NCI-H510A (cell line): ENCODE measurements at places on chromosomes 2 and 18.

GRCh38 chr2:237236188-237236587, 150.5 kb downstream of the COPS8 start:
- DNase-seq: no peak

DNA sequence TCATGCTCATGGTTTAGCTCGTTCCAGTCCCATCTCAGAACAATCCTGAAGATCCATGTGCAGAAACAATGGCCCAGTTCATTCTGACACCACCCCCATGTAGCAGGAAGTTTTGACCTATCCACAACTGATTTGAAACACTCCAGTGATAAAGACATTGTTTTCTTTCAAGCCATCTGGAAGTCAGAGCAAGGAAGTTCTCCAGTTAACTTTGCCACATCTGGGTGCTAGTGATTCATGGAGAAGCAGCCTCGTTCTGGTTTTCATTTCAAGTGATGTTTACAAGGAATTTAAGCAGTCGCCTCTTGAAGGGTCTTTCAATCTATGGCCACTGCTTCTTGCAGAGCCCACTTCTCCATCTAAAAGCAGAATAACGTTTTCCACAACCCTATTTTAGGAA, 36.6 kb upstream of the TWIST2 start:
- no peak for DNase-seq

DNA sequence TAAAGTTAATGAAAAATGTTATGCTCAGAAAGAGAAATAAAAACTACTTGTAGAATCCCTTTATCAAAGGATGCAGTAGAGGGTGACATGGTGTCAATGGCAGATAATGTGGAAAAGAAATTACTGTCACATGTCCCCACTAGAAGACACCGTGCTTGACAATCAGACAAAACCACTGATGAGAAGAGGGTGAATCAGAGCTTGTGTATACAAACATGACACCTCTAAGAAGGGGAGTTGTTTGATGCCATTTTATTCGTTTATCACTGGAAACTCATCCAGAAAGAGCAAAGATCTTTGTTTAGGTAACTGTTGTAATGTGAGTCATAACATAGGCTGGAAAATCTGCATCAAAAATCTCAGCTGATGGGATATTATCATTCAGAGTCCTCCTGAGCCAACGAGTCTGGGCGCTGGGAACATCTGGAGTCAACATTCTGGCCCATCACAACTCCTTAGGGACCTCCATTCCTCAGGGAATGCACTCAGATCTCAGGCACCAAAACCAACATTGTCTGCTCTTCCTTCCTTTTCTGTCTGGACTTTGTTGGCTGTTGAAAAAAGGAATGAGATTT, 49.5 kb upstream of the RAB12 start:
- no peak for DNase-seq

DNA sequence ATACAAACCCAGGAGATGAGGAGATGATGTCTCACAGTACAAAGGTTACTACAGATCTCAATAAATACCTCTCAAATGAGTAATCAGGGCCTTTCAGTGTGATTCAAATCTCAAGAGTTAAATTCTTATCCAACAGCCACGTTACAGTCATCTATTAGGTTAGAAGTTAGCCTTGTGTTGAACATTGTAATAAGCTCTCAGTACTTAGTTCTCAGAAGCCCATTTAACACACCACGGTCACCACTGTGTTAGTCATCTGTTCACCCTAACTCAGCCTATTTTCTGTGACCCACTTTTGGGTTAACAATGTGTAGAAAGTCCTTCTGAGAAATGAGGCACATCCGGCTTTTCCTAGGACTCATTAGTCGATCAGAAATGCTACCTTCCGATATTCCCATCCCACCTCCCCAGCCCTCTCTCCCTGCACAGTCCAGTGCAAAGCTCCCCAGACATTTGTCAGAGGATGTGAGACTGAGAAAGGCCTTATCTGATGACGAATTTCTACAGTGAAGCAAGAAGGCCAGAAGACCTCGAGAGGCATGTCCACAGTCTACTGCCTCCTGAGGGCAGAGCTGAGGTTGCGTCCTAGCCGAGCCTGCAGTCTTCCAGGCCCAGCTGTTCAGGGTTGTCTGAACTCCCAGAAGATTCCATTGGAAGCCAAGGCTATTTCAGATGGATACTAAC, 92.6 kb downstream of the ACTR2 start:
- DNase-seq: no peak

GRCh38 chr2:11500702-11501303, 33.0 kb upstream of the GREB1 start:
- no peak for DNase-seq

DNA sequence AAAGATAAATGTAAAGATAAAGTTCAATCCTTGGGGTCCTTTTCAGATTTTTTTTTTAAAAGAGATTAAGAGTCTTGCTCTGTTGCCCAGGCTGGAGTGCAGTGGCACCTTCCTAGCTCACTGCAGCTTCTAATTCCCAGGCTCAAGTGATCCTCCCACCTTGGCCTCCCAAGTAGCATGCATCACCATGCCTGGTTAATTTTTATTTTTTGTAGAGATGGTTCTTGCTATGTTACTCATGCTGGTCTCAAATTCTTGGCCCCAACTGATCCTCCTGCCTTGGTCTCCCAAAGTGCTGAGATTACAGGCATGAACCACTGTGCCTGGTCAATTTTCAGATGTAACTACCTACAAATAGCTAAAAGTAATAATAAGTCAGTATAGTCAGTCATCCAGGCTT, 21.1 kb downstream of the NFE2L2 start:
- DNase-seq: no peak

DNA sequence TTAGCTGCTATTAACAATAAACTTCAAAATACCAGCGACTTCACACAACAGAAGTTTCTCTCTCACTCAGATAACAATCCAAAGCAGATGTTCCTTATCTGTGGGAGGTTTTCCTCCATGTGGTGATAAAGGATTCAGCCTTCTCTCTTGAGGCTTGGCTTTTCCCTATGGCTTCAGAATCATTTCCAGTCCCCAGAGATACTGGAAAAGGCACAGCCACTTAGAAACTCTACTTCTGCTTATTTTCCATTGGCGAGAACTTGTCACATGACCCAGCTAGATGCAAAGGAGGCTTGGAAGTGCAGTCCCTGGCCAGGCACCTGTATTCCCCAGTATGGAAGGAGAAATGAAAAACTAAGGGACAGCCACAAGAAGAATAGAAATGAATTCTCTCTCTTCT, 344.8 kb downstream of the MTX2 start:
- no peak for DNase-seq

DNA sequence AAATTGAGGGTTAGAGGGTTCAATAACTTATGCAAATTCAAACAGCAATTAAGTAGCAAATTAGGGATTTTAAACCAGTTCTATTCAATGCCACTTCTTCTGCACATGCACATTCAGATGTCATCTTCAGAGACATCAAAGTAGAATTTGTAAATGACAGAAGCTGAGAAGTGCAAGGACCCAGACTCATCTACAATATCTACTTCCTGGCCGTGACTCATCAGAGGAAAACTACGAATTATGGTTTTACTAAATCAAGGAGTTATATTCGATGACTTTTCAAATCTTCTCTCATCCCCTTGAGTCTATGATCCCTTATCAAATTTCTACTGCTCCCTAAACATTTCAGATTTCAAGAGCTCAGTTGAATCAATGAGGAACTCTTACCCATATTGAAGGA, 20.0 kb upstream of the STAT4 start:
- no peak for DNase-seq

- no peak for DNase-seq
Observed at GRCh38 chr18:9475643-9476591, 604 bp downstream of the RALBP1 start.
